CD4-positive, alpha-beta T cell treated with Interleukin-4 for 1 hour (primary cell): ENCODE measurements at places on chromosomes 4 and X.

DNA sequence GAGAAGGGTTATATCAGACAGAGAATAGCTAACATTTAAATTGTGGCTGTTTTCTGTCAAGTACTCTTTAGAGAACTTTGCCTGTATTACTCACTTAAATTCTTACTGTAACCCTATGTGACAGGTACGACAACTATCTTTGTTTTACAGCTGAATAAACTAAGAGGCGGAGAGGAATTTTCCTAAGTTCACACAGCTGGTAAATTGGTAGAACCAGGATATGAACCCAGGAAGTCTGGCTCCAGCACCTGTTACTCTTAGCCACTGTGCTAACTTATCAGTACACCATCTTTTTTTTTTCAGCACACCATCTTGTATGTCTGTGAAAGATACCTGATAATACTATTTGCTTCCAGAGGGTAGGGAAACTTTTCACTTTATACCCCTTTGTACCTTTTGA, 2.0 kb upstream of the SYP start:
- no peak for DNase-seq

- DNase-seq = no peak
Observed at GRCh38 chr4:99853999-99854398, 37.4 kb downstream of the DAPP1 start.

GRCh38 chr4:140752291-140753068, 3.7 kb downstream of the TBC1D9 start:
- DNase-seq = no peak

DNA sequence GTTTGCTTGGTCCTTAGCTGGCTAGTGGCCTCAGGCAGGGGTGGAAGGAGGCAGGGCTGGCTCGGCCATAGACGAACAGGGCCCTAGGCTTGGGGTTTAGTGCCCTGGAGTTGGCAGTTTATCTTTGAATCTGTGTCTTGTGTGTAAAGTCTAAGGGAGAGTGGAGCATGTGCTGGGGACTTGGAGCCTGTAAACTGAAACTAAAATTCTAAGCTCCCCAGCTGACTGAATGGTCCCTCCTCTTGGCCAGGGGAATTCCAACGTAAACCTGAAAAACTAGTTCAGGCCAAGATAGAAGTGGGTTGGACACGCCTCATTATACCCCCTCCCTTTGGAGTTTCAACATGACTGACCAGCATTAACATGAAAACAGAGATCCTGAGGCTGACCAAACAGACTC, 46.1 kb upstream of the GPR78 start:
- no peak for DNase-seq

DNA sequence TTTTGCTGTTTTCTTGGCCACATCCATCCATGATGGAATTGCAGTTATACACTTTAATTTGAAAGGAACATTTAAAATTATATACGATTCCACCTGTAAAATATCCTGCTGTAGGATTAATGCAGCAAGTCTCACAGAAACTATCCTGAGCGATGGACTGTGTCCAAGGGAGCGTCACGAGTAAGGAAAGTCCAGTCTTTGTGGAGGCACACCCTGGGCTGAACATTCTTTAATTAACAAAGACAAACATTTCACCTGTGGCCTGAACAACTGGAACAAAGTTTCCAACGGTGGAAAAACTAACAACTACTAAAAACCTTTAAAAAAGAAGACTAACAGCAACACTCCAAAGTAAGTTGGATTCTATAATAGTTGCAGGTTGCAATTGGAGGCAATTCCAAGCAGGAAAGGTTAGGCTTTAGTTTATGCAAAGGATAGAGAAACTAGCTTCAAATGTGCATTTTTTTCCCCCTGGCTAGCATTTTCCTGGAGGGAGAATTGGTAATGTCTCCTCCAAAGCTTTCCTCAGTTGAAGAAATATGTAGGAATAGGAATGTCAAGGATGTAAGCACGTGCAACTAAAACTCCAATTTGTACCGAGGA, 11.0 kb downstream of the EREG start:
- no peak for DNase-seq

GRCh38 chr4:122703868-122704267, 28.6 kb upstream of the BBS12 start:
- DNase-seq = no peak

DNA sequence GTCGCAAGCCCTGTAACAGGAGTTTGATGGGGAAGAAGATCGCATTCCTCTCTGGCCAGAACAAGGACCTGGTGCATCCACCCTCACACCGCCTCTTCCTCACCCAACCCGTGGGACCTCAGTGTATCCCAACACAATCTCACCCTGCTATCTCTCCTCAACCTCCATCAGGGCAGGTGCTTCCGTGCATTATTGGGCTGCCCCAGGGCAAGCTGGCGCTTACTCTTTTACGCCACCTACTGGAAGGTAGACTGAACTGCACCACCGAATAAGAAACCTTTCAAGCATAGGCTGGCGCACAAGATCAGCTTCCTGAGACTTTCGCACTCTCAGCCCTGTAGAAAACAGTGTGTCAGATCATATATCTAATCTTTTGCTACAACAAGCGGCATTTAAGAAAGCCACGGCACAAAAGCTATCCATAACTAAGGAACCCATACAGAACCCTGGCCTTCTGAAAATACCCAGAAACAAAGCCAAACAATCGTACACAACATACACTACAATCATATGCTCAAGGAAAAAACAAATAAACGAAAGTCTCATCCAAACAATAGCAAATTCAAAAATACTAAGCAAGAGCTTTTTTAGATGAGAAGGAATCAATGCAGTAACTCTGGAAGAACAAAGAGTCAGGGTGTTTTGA, 209.3 kb downstream of the UGT8 start:
- peak; percentile 37 for DNase-seq

DNA sequence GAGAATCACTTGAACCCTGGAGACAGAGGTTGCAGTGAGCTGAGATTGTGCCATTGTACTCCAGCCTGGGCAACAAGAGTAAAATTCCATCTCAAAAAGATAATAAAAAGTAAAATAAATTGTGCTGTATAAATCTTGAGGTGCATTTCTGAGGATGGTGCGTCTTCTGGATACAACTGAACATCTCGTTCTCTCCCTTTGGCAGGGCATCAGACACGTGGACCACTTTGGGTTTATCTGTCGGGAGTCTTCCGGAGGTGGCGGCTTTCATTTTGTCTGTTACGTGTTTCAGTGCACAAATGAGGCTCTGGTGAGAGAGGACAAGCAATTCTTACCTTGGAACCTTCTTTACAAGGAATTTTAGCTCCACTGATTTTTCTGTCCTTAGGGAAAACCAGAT, 60.2 kb downstream of the PTTG2 start:
- no peak for DNase-seq

- no peak for DNase-seq
Observed at GRCh38 chrX:118724775-118725174, 2.6 kb upstream of the IL13RA1 start.

DNA sequence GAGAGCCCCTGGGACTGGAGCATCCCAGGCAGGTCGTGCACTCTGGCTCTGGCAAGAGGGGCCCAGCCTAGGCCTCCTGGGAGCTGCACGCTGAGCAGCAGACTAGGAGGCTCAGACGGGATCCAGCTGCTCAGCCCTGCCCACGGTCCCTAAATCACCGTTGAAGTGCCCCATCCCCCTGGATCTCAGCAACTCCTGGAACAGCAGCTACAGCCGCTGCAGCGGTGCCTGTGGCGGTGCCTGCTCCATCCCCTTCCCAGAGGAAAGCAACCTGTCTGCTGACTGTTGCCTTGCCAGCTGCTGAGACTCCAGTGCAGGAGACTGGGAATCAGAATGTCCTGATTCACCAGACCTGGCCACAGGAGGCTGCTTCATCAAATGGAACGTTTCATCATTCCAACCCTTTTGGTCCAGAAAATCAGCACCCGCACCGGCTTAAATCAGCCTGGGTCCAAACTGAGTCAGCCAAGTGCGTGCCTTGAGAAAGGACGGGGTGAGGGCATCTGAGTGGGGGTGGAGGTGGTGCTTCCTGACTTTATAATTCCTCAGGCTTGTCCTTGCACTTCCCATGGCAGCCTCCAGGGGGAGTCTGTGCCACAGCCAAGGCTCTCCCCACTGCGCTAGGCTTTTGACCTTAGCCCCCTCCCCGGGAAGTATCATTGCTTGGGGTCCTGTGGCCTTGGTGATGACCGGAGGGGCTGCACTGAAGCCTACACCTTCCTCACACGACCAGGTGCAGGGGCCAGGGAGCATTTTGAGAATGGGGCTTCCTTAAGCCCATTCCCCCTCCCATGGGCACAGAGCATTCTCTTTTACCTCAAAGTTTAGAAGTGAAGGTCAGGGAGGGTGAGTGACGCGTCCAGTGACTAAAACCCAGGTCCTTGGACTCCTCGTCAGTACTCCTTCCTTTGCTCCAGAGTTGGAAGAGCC, 6.5 kb downstream of the ZNF185 start:
- peak; percentile 31 for DNase-seq

- DNase-seq = no peak
Observed at GRCh38 chrX:151543706-151544105, 19.8 kb upstream of the PASD1 start.

DNA sequence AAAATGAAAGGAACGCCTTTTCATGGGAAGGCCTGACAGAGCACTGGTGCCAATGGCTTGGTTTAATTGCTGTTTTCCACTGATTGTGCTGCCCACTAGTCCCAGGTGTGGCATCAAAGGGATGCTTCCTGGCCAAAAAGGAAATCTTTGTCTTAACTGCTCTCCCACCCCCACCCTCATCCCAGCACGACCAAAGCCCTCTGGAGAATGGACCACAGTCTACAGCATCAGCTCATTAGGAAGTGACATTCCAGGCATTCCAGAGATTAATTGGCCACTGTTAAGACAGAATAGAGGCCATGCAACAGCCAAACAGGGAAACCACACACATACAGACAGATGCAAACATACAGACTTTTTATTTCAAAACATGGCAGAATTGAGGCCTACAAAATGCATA, 143.2 kb downstream of the LHFPL1 start:
- no peak for DNase-seq

DNA sequence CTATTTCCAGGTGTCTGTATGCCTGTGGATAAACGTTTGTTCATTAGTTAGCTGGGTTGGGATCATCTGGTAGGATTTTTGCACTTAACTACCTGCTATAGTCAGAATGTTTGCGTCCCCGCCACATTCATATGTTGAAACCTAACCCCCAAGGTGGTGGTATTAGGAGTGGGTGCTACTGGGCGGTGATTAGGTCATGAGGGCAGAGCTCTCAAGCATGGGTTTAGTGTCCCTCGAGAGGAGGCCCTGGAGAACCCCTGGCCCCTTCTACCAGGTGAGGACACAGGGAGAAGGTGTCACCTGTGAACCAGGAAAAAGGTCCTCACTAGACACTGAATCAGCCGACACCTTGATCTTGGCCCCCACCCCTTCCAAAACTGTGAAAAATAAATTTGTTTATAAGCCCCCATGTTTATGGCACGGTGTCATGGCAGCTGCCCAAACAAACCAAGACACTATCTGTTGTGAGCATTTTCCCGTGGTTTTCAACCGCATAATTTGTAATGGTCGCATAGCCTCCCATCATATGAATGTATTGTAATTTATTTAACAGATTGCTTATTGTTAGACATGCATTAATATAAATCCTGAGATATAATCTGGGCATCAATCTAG, 92.7 kb upstream of the TRIM2 start:
- no peak for DNase-seq

- no peak for DNase-seq
Observed at GRCh38 chr4:180521181-180521580, 1722.0 kb upstream of the TENM3 start.

DNA sequence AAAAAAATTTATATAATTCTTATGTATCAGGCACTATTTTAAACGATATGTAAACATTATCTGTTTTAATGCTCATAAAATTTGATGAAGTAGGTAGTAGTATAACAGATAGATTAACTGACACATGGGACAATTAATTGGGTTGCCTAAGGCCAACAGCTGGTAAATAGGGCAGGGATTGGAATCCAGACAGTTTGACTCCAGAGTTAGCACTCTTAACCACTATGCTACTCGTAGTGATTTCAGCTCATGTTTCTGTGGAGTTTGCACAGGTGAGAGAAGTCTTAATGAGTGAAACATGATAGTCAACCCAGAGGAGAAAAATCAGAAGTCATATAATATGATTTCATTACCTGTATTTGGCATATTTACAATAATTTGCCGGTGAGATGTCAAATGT, 126.0 kb upstream of the WDFY3 start:
- no peak for DNase-seq

DNA sequence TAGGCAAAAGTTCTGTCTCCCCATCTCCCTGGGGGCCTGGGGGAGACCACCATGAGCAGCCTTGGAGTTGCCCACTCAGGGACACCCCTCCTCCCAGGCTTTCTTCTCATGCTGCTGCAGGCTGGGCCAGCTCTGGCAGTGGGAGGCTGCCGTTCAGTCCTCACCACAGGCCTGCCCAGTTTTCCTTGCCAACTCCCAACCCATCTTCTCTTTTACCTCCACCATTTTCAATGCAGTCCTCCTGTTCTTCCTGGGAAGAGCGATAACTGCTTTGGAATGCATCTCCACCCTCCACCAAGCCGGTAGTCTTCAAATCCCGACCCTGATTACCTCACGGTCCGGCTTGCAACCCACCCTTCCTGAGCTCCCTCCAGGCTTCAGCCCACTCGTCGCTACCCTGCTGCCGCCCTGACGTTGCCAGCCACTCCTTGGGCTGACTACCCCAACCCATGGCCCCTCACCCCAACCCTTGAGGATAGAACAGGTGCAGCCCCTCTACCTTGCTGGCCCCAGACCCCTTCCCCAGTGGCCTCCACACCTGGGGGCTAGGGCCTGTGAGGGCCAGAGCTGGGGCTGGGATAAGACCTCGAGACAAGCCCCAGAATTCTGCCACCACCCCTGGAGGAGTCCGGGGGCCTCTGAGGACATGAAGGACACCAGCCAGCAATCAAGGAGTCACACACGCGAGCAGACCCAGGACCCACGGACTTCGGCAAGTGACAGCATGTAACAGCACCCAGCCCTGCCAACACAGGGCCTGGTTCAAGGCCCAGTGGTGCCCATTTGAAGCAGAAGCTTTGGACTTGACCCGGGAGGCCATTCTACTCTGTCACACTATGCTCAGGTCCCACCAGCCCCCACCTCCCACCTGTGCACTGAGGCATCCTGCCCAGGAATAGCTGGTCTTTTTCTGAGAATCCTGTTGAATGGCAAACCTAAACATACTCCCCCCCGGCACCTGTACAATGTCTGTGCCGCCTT, 9.2 kb downstream of the WDR1 start:
- no peak for DNase-seq

DNA sequence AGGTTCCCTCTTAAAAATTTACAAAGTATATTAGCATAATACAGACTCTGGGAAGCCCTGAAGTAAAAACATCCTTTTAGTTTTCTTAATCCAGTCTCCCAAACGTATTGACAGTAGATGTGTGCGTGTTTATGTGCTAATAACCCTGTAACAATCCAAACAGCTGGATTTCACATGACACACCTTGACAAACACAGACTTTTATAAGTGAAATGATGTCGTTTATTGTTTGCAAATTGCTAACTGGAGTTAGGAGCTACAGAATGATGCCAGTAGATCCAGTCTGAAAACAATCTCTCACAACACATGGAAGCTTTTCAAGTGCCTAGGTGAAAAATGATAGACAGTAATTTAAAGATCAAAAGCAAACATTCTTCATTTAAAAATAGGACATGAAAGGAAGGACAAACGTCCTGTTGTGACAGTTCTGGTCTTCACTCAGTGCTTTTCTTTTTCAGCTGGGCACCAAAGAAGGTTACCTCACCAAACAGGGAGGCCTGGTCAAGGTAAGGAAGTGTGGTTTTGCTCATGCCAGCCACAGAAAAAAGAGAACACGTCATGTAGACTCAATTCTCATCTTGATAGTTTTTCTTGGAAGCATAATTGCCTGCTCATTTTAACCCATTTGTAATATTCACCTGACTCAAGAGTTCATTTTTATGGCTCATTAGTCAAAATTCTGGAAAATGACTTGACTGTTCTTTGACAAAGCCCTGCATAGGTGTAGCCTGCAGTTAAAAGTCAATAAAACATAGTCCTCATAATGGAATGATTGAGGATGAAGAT, 32.9 kb downstream of the LAMTOR3 start:
- DNase-seq = no peak

- DNase-seq = no peak
Observed at GRCh38 chrX:150262456-150262855, 100.7 kb upstream of the MAMLD1 start.
